ENCODE measurements at places on chromosomes 7 and 10. TPM values are rescaled to one million over a fixed set of nuclear protein-coding genes. Genes with fewer than 3 reads are reported as not detected.

OPN4 gene
- not detected for total RNA-seq

DNA sequence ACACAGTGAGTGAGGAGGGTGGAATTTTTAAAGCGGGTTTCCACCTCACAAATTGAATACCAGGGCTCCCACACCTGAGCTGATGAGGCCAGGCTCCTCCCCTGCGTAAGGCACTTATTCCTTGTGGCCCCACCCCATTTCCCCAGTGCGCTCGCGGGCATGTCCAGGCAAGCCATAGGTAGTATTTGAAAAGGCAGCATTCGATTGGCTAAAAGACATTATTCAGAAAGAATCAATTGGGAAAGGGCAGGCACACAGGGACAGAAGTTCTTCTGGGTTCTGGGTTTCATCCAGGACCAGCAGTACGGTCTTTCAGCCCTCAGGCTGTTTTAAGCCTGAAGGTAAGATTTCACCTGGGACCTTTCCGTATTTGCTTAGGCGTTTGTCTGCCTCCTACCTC is 222.3 kb downstream of the BBS9 start:
- no peaks in the 10 kb centered on the region for H3K27me3 ChIP-seq
- H3K27ac ChIP-seq: no peak overlapping the region
- no peak overlapping the region for H3K4me3 ChIP-seq
- no peaks in the 10 kb centered on the region for H3K36me3 ChIP-seq
- no peaks in the 10 kb centered on the region for H3K4me1 ChIP-seq

DNA sequence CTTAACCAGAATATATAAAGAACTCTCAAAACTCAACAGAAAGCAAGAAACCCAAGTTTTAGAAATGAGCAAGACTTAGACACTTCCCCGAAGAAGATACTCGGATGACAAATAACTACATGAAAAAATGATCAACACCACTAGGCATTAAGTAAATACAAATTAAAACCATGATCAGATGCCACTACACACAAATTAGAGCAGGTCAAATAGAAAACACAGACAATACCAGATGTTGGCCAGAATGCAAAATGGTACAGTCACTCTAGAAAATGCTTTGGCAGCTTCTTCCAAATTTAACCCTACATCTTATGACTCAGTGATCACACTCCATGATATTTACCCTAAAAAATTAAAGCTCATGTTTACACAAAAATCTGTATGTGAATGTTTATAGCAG is 18.4 kb downstream of the TMEM176A start:
- H3K27me3 ChIP-seq: peaks cover 8% of the 10 kb centered on the region
- H3K27ac ChIP-seq: no peak overlapping the region
- DNase-seq: no peak
- H3K36me3 ChIP-seq: no peaks in the 10 kb centered on the region
- no peak overlapping the region for H3K4me3 ChIP-seq
- H3K4me1 ChIP-seq: no peaks in the 10 kb centered on the region

DNA sequence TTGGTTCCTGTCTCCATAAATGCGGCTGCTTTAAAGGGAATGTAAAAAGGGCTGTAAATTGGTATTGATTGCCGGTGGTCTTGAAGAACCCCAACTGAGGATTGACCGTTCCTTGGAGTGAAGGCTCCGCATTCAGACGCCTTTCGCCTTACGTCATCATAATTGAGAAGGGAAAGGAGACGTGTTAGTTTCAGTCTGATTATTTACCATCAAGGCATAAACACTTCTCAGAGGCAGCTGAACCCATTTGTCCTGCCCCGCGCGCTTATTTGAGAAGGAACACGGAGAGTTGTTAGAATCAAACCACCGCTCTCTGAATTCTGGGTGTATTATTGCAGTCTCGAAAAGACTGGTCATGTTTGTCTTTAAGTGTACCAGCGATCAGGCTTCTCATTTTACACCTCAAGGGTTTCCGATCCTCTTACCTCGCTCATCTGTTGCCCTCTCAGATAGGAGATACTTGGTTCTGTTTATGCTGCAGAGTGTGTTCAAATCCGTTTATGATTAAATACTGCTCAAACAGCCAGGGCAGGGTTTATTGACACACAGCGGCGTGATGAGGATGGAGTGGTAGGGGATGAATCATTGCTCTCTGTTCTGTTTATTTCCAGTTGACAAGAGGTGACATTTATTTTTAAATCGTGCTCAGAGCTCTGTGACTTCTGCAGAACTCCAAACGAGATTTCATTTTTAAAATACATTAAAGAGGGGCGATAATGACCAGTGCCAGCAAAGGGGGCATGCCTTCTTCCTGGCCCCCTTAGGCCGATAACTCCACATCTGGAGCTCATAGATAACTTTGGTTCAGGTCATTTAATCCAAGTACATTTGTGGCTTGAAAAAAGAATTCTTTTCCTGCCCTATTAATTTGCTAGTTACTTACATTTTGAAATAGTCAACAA is 30.4 kb downstream of the FOXK1 start:
- no peaks in the 10 kb centered on the region for H3K27me3 ChIP-seq
- no peak overlapping the region for H3K27ac ChIP-seq
- H3K4me3 ChIP-seq: no peak overlapping the region
- DNase-seq: no peak
- H3K36me3 ChIP-seq: no peaks in the 10 kb centered on the region
- H3K4me1 ChIP-seq: peaks cover 8% of the 10 kb centered on the region

DNA sequence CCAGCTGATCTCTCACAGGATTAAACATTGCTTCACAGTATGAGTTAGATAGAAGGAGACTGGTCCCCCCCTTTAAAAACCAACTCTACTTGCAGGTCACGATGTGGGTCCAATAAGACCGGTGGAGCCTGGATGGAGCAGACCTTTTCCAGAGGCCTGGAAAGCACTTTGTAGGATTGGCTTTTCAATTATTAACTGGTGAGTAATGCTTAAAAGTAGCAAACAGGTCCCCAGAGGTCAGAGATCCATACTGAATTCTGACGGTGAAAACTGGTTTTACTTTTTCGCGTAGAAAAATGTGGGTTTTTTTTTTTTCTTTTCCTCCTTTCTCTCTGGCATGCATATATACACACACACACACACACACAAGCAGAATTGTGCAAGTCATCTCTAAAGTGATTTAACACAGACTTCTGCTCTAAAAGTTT is 74.9 kb upstream of the OGDHL start:
- H3K36me3 ChIP-seq: peaks cover 7% of the 10 kb centered on the region
- H3K4me1 ChIP-seq: no peaks in the 10 kb centered on the region
- no peak overlapping the region for H3K4me3 ChIP-seq
- DNase-seq: no peak

GRCh38 chr10:34183016-34183796 is 631.9 kb downstream of the PARD3 start:
- no peak overlapping the region for H3K4me3 ChIP-seq
- DNase-seq: no peak
- no peak overlapping the region for H3K27ac ChIP-seq
- no peaks in the 10 kb centered on the region for H3K27me3 ChIP-seq
- no peaks in the 10 kb centered on the region for H3K36me3 ChIP-seq

DNA sequence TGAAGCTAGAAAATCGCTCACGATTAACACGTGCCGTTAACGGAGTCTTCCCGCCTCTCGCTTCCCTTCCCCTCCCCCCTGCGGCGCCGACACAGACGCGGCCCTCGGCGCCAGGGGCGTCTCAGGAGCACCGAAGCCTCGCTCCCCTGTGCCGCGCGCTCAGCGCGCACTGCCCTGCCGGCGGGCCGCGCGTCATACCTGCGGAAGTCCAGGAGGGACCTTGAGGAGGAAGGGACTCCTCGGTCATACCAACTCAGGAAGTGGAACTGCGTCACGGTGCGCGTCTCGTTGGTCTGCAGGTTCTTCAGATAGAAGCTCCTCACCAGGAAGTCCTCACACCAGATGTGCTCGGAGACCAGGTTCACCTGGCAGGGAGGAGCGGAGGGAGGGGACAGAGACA is 239.6 kb downstream of the DNAJB6 start:
- H3K4me1 ChIP-seq: no peaks in the 10 kb centered on the region
- no peaks in the 10 kb centered on the region for H3K36me3 ChIP-seq
- peak; percentile 10 for DNase-seq
- no peak overlapping the region for H3K27ac ChIP-seq
- H3K27me3 ChIP-seq: no peaks in the 10 kb centered on the region

DNA sequence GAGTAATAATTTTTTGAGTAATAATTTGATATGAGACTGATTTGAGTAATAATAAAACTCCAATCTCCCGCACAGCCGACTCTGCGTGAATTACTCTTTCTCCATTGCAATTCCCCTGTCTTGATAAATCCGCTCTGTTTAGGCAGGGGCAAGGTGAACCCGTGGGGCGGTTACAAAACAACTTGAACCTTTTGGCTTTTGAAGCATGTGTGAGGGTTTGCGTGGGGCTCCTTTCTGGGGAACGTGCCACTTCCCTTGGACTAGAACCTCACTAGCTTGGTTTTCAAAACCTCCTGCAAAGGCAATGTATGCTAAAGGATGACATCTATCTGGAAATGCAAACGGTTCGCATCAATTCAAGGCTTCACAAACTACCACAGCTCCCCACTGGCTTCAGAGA is 1.5 kb downstream of the CRPPA start:
- no peak for DNase-seq
- peaks cover 15% of the 10 kb centered on the region for H3K4me1 ChIP-seq
- no peaks in the 10 kb centered on the region for H3K27me3 ChIP-seq
- H3K4me3 ChIP-seq: peak overlapping the region; percentile 74
- no peaks in the 10 kb centered on the region for H3K36me3 ChIP-seq

GRCh38 chr7:125661006-125661405 is 731.4 kb upstream of the POT1 start:
- no peak overlapping the region for H3K27ac ChIP-seq
- H3K36me3 ChIP-seq: no peaks in the 10 kb centered on the region
- DNase-seq: no peak
- H3K4me1 ChIP-seq: no peaks in the 10 kb centered on the region
- H3K27me3 ChIP-seq: no peaks in the 10 kb centered on the region
